ENCODE measurements at places on chromosomes 2 and 18. TPM values are rescaled to one million over a fixed set of nuclear protein-coding genes. Genes with fewer than 3 reads are reported as not detected.
A peak's percentile ranks its signal among the peaks of the same experiment; 100 is the strongest.

DNA sequence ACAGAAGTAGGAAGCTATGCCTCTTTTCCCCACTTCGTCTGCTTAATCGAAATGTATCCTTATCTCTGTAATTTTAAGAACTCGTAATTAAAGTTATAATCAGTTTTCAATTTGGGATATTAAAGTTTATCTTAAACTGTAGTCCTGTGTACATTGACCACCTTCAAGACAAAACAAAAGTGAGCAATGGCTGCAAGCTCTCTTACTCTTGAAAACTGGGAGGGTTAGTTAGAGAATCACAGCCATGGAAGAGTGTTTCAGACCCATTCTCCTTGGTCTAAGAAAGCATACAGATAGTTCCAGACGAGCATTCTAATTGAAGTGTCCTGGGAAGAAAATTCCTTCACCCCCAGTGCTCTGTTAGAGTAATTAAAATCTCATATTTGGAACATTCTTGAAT, 2.0 kb downstream of the KCMF1 start:
- DNase-seq: no peak

DNA sequence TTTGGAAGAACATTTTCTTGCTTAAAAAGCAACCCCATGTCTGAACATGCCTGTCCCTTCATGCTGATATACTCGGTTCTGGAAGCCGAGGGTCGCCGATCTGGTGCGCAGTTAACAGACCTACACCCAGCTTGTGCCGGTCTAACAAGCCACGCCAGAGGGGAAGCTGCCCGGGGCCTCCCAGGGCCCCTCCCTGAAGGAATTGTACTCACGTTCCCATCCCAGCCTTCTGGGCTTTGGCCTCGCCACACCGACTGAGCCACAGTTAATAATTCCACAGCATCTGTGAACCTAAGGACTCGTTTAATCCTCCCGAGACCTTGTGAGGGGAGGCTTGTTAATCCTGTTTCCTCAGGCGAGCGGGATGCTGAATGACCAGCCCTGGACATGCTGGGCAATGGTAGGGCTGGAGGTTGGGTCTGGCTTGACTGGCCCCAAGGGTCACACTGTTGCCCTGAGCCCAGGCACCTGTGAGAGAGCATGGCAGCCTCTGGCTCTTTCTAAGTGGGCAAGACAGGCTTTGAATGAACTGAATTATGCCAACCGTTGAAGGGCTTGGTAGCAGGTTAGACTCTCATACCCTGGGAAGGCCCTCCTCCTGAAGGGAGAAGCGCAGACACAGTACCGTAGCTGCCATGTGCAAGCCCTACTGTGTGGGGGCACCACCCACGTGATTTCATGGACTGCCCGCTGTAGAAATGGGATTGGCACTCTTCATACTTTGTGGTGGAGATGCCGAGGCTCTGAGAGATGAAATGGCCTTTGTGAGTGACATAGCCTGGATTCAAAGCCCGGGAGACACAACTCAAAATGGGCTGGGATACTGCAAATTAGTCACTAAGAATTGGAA, 27.9 kb upstream of the ODC1 start:
- no peak for DNase-seq

- DNase-seq: no peak
These were observed at the start of gene HRH4 for GRCh38 chr18:24460388-24460787. HRH4 (plus strand) TSS chr18:24460637; CDS start chr18:24460729, 92 bp downstream.

- no peak for DNase-seq
These were observed 4.5 kb upstream of the DYM start for GRCh38 chr18:49464718-49465598.

Gene KLF7
- total RNA-seq: 74.5 TPM

DNA sequence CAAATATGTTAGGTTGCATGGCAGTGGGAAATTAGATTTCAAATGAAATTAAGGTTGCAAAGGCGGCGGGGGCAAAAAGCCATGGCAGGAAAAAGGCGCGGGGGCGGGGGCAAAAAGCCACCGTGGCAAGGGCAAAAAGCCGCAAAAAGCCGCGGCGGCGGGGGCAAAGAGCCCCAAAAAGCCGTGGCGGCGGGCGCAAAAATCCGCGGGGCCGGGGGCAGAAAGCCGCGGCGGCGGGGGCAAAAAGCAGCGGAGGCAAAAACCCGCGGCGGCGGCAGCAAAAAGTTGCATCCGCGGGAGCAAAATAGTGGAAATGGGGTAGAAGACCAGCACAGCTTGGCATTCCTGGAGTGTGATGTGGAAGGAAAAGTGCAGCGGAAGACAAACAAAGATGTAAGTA, 417.1 kb downstream of the ANKRD30B start:
- DNase-seq: peak; percentile 56

DNA sequence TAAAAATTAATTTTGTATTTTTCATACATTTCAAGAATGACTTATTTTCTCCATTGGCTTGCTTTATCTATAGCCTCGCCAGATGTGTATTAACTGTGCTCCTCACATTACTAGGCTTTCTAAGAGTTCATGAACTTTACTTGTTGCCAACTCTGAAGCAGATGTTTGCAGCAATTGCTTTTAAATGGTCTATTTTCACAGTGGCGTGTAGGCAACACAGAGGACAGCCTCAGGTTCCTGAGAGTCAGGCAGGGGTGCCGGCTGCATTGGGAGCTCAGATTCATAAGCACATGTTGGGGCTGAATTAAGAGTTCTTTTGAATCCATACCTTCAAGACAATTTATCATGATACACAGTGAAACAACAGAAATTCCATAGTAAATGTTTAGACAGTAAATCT, 179.2 kb upstream of the PXDN start:
- no peak for DNase-seq

GRCh38 chr2:83972128-83972527, 487.0 kb downstream of the SUCLG1 start:
- DNase-seq: no peak

GRCh38 chr2:2847209-2847676, 516.2 kb upstream of the MYT1L start:
- DNase-seq: no peak

GRCh38 chr18:54777118-54777791, 51.0 kb upstream of the RAB27B start:
- DNase-seq: no peak

GRCh38 chr18:45102863-45103262, 422.2 kb downstream of the SETBP1 start:
- DNase-seq: no peak

DNA sequence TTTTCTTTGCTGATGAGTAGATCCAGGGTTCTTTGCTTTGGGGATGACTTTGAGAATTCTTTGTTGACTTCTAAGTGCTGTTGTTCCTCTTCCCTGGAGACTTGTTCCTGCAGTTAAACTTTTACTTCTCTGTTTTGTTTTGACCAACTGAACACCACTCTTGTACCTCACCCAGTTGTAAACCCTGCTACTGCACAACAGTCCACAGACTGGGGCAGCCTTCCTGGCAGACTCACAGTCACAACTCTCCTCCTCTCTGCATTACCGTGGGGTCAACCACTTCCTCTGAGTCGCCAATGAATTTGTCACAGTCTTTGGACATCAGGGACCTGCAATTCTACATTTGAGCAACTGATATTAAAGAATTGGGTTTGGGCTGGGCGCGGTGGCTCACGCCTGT, 3.8 kb upstream of the SLC8A1 start:
- peak; percentile 59 for DNase-seq

Gene SLC11A1
- 56.1 TPM for total RNA-seq

DNA sequence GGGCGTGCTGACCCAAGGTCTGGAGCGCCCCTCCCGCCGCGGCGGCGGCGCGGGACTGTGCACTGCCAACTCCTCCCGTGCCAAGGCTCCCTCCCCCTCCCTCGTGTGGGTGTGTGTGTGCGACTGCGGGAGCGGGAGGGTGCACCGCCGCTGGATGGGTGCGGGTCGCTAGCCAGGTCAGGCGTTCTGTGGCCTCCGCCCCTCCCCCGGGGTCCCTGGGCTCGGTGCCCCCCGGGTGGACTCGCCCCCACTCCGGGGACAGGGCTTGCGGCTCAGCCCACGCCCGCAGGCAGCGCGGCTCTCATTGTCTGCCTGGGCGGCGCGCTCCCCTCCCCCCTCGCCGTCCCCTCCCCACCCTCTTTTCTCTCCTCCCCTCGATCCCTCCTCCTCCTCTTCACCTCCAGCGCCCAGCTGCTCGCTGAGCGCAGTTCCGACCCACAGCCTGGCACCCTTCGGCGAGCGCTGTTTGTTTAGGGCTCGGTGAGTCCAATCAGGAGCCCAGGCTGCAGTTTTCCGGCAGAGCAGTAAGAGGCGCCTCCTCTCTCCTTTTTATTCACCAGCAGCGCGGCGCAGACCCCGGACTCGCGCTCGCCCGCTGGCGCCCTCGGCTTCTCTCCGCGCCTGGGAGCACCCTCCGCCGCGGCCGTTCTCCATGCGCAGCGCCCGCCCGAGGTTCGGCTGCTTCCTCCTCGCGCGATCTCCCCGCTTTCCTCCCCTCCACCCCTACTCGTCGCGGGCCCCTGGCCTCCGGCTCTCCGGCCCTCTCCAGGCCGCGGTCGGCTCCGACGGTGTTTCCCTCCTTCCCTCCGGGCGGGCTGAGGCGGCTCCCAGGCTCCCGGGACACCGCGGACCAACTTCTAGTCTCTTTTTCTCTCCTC, at the start of gene GATA6:
Gene GATA6, plus strand, starts transcription at position 579 of the 878 bp plus-strand sequence. CDS start 1,556 bp downstream, outside the sequence.
- DNase-seq: peak; percentile 95

DNA sequence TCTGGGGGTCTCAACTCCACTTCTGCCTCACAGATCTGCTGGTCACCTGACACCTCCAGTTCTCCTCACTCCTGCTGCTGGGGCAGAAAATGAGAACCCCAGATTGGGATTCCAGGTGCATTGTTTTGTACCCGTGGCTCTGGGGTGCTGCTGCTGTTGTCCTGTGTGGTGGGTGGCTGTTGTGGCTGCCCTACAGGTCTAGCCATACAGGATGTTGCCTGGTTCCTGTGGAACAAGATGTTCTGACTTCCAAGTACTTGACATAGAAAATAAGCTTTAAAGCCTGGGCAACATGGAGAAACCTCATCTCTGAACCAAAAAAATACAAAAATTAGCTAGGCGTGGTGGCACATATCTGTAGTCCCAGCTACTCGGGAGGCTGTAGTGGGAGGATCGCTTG, 38.1 kb downstream of the CHRNA1 start:
- DNase-seq: no peak

Gene GNAL
- total RNA-seq: 12.0 TPM

Gene COL4A4
- total RNA-seq: 14.1 TPM

Gene POTEE
- 0.33 TPM for total RNA-seq

DNA sequence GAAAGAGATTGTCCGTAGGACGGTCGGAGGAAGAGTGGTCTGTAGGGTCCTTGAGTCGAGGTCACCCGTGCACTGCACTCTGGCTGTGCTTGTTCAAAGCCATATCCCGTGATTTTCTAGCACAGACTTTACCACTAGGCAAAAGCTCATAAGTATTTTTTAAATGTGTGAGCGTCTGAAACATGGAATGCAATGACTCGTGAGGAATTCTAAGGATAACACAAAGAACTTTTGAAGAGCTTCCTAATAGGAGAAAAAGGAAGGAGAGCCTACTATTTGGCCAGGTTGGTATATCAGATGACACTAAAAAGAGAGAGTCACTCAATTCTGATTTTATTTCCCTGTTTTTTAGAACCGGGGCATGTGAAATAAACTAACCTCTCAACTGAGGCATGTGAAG, 68.3 kb downstream of the CD28 start:
- no peak for DNase-seq

Gene TTN
- total RNA-seq: 41.7 TPM

DNA sequence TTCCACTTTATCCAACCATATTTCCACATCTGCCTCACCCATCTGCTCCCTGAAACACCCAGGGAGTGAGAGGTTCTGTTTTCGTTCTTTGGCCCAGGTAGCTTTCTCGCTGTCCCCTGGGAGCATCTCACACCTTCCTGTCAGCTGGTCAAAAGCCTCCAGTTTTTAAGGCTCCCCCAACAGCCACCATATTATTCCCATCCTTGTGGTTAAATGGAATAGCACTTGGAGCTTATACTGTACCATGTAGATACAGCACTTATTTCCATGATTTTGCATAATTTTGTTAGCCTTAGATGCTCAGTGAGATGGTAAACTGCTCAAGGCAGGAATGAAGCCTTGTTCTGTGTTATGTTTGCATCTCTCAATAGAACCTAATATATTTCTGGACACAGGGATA, 58.5 kb upstream of the TMEM182 start:
- no peak for DNase-seq

GRCh38 chr2:230758566-230759480, 46.2 kb downstream of the CAB39 start:
- DNase-seq: no peak

- DNase-seq: peak; percentile 12
These were observed 18.0 kb upstream of the RHOB start for GRCh38 chr2:20428717-20429490.

- no peak for DNase-seq
These were observed 62.7 kb upstream of the TAF1B start for GRCh38 chr2:9780368-9781130.

Gene MOGAT1
- not detected for total RNA-seq

GRCh38 chr2:7867867-7868266, 814.0 kb upstream of the ID2 start:
- no peak for DNase-seq

Gene LOXHD1
- total RNA-seq: 1.0 TPM

GRCh38 chr2:203451011-203451410, 84.1 kb downstream of the RAPH1 start:
- no peak for DNase-seq

Gene EMILIN1
- total RNA-seq: 200 TPM

Gene SDC1
- 0.66 TPM for total RNA-seq

DNA sequence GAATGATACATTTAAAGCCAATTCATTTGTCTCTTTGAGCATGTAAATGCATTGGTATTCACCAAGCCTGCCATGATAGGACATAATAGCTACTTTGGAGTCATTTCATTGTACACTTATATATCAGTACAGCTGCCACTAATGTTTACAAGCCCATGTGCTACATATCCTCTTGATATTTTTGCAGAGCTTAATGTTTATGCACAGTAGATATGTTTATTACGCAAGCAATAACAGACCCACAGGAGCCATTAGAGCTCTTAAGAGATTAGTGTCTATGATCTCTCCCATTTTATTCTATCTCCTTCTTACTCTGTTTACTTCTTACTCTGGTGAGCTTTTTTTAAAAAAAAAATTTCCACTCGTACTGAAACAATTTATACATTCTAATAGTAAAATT, 1132.1 kb upstream of the ZEB2 start:
- DNase-seq: no peak

Gene ELAC1
- total RNA-seq: 5.1 TPM

- DNase-seq: no peak
These were observed 89.2 kb downstream of the SOCS6 start for GRCh38 chr18:70377857-70378701.

DNA sequence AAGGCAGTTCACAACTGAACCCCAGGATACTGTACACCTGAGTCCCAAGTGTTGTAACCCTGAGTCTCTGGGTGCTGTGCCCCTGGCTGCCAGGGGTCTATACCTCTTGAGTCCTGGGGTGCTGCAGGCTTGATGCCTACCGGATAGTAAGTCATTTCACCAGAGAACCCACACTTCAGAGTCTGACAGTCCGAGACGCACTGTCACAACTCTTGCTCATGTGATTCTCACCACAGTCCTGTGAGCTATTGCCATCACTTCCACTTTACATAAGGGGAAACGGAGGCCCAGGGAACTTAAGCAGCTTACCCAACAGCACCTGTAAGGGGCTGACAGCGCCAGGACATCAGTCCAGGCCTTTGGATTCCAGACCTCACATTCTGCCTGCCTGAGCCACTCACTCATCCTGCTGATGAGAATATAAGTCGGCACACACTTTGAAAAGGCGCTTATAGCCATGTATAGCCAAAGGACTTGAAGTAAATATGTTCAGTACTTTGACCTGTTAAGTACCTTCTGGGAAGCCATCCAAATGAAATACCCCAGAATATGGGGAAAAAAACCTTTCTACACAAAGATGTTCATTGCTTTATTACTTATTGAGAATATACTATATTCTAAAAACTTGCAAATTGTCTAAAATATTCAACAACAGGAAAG, 180.7 kb upstream of the ID2 start:
- no peak for DNase-seq
